Progenitor cell of endocrine pancreas (in vitro differentiated cells): ENCODE measurements at places on chromosomes 11 and 22. TPM values are rescaled to one million over a fixed set of nuclear protein-coding genes. Genes with fewer than 3 reads are reported as not detected.

FBLN1 gene
- 257 and 258 TPM in 2 replicates for total RNA-seq

DNA sequence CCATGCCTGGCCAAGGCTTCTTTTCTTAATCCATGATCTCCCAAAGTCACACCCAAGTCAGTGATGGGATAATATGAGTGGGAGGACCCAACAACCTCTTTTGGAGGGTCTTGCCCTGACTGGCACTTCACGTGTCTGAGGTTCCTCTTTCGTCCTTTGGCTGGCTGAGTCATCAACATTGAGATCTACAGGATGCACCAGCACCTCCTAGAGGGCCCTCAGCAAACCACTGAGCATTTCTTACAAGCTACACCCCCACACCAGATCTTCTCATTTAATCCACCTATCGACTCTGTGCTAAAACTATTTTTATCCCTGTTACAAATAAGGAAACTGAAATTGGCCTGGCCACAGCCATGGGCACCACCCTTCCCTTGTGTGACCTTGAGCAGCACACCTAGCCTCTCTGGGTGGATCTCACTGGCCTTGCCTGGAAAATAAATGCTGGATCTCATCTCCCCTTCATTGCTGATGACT lies 63.4 kb downstream of the FLI1 start:
- no peak for DNase-seq
- H3K36me3 ChIP-seq = no peaks in the 10 kb centered on the region
- peaks cover 42% of the 10 kb centered on the region for H3K27me3 ChIP-seq
- H3K4me1 ChIP-seq = no peaks in the 10 kb centered on the region
- H3K27ac ChIP-seq = no peak overlapping the region
- no peak overlapping the region for H3K4me3 ChIP-seq

HTATIP2 gene
- 21.4 and 22.2 TPM in 2 replicates for total RNA-seq

DNA sequence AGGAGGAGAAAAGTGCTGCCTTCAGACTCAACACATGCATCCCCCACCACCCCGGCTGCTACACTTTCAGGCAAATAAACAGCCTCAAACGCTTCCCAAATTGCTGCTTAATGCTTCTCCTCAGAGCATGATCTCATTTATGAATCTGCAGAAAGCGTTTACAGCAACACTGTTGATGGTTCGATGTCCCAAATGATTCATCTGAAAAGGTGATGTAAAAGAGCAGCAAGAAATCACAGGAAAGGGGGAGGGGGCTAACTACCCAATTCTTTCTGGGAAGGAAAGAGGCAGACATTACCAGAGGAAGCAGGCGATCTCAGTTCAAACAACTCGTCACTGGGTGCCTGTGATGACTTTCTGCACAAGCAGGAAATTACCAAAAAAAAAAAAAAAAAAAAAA lies 119.6 kb downstream of the TENM4 start:
- DNase-seq = no peak
- H3K36me3 ChIP-seq = no peaks in the 10 kb centered on the region
- no peak overlapping the region for H3K4me3 ChIP-seq
- H3K27ac ChIP-seq = no peak overlapping the region
- peaks cover 2% of the 10 kb centered on the region for H3K4me1 ChIP-seq

DNA sequence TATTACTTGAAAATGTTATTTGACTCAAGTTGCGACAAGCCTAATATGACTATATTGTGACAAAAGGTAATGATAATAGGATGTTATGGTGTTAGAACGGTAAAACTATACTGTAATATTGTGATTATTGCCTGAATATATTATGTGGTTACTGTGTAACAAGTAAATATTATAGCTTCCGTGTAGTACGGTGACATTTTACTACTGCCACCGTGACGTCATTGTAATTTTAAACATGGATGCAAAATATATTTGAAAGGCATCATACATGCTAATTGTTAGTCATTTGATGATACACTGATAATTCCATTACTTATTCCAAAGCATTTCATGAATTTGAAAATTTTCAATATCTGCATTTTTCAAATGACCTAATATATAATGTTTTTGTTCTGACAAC lies 2.5 kb downstream of the ELP4 start:
- peaks cover 22% of the 10 kb centered on the region for H3K4me1 ChIP-seq
- no peaks in the 10 kb centered on the region for H3K36me3 ChIP-seq
- no peak overlapping the region for H3K4me3 ChIP-seq

UQCR10 gene
- 109 and 120 TPM in 2 replicates for total RNA-seq

OLFML1 gene
- 0.42 TPM in 1 of 2 replicates, not detected in the other for total RNA-seq

RAB39A gene
- 2.8 and 2.9 TPM in 2 replicates for total RNA-seq

VPREB3 gene
- total RNA-seq = not detected in 2 replicates

SMC1B gene
- total RNA-seq = not detected in 2 replicates

DNA sequence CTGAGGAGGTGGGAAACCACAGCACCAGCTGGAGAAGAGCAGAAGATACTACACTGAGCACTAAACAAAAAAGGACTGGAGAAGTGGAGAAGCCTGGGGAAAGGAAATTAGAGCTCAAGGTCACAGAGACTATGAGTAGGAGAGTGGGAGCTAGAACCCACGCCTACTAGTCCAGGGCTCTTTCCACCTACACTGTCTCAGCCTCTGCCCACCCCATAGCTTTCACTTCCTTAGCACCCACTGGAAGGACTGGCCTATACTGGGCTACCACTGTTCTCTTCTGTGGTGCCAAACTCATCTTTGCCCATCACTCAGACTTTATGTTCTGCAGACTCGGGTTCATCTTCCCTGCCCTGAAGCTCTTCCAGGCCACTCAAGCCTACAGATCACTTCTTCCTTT lies 94.3 kb upstream of the PHOX2A start:
- peaks cover 4% of the 10 kb centered on the region for H3K4me1 ChIP-seq
- no peaks in the 10 kb centered on the region for H3K27me3 ChIP-seq

DNA sequence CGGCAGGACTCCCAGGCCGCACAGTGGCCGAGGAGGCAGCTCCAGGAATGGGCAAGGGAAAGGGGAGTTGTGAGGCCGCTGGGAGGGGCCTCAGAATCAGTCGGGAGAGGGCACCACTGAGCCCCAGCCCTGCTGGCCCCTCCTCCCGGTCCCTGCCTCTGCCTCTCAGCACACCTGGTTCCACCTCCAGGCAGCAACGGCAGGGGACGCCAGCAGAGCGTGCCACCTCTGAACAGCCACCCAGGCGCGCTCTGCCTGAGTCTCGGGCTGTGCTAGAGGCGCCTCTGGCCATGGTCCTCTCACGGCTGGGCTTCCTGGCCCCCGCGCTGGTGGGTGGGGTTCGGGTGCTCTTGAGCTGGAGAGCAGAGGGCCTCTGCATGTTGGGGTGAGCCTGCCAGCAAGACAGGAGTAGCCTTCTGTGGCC lies 33.0 kb downstream of the MOB2 start:
- H3K4me3 ChIP-seq = no peak overlapping the region
- no peaks in the 10 kb centered on the region for H3K27me3 ChIP-seq
- DNase-seq = no peak
- H3K36me3 ChIP-seq = peaks cover 1% of the 10 kb centered on the region
- H3K27ac ChIP-seq = no peak overlapping the region

INPP5J gene
- total RNA-seq = 14.8 and 17.9 TPM in 2 replicates

- H3K27ac ChIP-seq = no peak overlapping the region
- no peak overlapping the region for H3K4me3 ChIP-seq
- H3K27me3 ChIP-seq = peaks cover 6% of the 10 kb centered on the region
- no peak for DNase-seq
These were observed 11.9 kb downstream of the TTLL1 start for GRCh38 chr22:43077121-43077877.

DNA sequence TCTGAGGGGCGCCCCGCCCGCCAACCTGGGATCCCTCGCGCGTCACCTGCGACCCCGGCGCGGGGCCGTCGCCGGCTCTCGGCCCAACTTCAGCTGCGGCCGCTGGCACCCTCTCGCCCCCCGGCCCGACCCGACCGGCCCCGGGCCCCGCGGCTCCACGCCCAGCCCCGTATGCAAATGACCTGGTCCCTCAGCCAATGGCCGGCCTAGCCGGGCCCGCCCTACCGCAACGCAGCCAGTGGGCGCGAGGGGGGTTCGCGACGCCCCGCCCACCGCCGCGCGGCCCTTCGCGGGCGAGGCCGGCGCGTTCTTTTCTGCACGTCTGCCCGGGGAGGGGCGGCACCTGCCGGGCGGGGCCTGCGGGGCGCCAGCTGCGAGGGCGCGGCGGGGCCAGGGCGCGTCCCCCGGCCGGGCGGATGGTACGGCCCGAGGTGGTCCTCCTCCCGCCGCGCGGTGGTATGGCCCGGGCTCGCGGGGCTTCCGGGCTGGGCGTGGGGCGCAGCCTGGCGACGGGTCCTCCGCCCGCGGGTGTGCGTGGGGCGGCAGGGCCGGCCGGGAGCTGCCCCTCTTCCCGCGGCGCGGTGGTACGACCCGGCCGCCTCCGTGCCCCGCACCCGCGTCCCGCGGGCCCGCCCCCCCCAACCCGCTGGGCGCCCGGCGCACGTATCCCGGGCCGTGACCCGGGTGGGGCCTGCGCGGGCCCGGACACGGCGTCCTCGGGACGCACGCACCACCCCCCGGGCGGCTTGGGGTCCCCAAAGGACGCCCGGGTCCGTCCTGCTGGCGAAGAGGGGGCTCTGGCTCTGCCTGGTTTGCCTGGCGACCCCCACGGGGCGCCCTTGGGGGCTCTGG lies 7.7 kb upstream of the PHRF1 start:
- peaks cover 1% of the 10 kb centered on the region for H3K36me3 ChIP-seq
- no peak overlapping the region for H3K27ac ChIP-seq
- peaks cover 3% of the 10 kb centered on the region for H3K27me3 ChIP-seq
- no peaks in the 10 kb centered on the region for H3K4me1 ChIP-seq
- peak; percentile 97 for DNase-seq

TRIM6 gene
- total RNA-seq = 5.4 and 5.8 TPM in 2 replicates

- H3K36me3 ChIP-seq = no peaks in the 10 kb centered on the region
- no peak overlapping the region for H3K4me3 ChIP-seq
- DNase-seq = peak; percentile 39
- H3K27me3 ChIP-seq = peaks cover 7% of the 10 kb centered on the region
- H3K27ac ChIP-seq = no peak overlapping the region
These were observed 20.7 kb downstream of the ELF5 start for GRCh38 chr11:34492806-34493414.

DNA sequence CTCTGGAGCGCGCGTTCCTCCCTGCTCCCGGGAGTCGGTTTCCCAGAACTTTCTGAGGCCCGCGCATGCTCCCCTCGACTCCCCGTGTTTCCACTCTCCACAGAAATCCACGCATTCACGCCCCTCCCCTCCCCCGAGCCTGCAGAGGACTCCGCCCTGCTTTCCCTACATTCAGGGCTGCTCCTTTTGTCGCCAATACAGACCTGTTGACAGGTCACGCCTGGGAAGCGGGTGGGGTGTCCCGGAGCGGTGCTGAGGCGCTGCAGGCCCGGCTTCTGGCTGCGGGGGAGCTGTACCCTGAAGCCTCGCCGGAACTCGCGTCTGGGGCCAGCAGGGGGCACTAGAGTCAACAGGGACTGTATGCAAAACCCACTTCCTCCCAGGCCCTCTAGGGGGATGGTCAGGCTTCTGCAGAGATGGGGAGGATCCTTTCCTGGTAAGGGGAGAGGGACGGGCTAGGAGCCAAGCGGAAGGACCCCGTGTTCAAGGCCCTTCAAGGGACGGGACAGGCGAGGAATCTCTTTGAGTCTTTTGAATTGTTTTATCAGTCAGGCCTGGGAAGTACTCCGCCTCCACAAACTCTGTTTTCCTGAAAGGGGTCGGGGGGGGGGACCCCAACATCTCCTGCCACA lies at the start of gene PRAME:
TSS of gene PRAME (minus strand) at position 294 of the 632 bp plus-strand sequence. CDS start 2,433 bp downstream, outside the sequence.
- no peaks in the 10 kb centered on the region for H3K4me1 ChIP-seq
- H3K27ac ChIP-seq = no peak within 1 kb of the TSS

DNA sequence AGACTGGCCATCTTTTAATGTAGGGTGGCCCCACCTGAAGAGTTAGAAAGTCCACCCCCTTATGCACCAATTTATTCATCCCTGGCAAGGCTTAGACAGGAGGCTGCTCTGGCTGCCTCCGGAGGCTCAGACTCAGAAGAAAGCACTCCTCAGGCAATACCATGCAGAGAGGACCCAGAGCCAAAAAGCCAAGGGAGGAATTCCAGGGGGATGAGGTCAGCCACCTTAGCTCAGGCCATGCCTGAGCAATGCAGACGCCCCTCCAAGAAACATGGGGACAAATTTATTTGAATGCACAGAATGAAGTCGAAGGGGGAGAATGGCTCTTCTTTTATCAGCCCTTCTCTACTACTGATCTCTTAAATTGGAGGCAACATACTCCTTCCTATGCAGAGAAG lies 39.7 kb upstream of the GLYAT start:
- H3K27me3 ChIP-seq = no peaks in the 10 kb centered on the region
- H3K4me1 ChIP-seq = peaks cover 1% of the 10 kb centered on the region
- no peak for DNase-seq
- H3K4me3 ChIP-seq = no peak overlapping the region
- H3K27ac ChIP-seq = no peak overlapping the region

- H3K27me3 ChIP-seq = peaks cover 16% of the 10 kb centered on the region
- no peak overlapping the region for H3K4me3 ChIP-seq
- no peaks in the 10 kb centered on the region for H3K4me1 ChIP-seq
These were observed 898.3 kb downstream of the BRD1 start for GRCh38 chr22:48929276-48929790.

DNA sequence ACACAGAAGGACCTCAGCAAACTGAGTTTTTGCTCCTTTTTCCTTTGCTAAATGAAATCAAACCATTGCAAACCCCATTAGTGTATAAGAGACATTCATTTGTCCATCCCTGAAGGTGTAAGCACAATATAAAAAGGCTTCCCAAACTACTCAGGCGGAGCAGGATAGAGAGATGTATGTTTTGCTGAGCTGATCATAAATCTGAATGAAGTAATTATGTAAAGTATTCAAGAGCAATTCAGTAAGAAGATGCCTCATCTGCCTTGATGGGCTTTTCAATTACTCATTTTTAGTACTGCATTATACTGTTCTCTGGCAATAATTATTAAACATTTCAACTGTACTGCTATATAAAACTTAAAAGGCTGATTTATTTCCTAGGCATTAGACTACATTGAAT lies 65.0 kb downstream of the SPON1 start:
- H3K4me1 ChIP-seq = peaks cover 7% of the 10 kb centered on the region
